ENCODE measurements at places on chromosomes 4 and X.

- no peak for DNase-seq
Measured at GRCh38 chr4:74640111-74640903, 154.0 kb downstream of the BTC start.

- DNase-seq, result peak; percentile 73
Measured at GRCh38 chr4:110196871-110197528, 1.4 kb downstream of the ELOVL6 start.

- DNase-seq, result no peak
Measured at GRCh38 chr4:169128902-169129301, 118.8 kb upstream of the CBR4 start.

- no peak for DNase-seq
Measured at GRCh38 chr4:140330311-140330900, 43.0 kb upstream of the SCOC start.

DNA sequence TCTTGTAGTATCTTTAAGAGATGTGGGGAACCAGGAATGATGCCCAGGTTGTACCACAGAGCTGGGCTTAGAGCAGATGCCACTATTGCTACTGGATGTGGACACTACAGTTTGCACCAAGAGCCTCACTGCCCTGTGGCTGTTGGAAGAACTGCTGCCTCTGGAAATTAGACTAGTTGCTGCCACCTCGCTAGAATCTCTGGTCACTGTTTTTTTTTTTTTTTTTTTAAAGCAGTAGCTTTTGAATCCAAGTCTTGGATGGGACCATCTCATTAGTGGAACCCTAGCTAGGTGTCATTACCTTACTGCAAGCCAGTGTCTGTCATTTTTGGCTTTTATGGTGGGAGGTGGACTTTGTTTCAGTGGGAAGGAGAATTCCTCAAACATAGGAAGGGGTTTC, 105.5 kb downstream of the ARHGAP10 start:
- no peak for DNase-seq

- DNase-seq, result no peak
Measured at GRCh38 chr4:98151145-98151924, 8.1 kb upstream of the STPG2 start.

DNA sequence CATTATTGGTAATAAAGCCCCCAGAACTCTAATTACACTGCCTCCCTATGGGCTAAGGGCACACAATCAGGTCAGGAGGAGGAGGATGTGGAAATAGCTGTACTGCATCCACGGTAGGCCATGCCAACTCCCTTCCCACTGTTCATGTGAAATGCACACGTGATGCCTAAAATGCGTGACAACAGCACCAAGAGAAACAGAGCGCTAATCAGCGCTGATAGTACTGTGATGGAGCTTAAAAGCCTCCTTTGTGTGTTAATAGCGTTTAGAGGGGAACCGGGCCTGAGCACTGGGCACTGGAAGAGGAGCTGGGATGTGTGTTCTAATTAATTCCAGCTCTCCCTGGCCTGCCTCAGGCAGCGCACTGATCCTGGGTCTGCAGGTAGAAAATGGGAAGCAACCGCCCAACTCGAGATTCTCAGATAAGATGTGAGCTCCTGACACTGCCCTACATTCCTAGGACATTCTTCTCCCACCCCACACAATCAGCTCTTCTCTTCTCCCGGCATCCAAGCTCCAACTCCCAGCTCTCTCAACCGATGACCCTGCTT, 12.9 kb downstream of the DCTD start:
- DNase-seq, result no peak

DNA sequence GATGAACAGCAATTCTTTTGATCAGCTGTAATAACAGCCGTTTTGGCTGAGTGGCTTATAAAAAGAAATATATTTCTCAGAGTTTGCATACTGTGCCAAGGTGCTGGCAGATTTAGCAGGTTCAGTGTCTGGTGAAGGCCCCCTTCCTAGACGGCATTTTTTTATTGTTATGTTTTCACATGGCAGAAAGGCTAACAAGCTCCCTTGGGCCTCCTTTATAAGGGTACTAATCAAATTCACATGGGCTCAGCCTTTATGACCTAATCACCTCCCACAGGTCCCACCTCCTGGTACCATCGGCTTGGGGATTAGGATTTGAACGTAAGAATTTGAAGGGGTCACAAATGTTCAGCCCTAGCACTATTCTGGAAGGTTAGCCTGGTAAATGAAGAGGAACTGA, 431.9 kb downstream of the SPOCK3 start:
- no peak for DNase-seq

- DNase-seq, result no peak
Measured at GRCh38 chrX:22397566-22397965, 124.9 kb downstream of the CBLL2 start.

- no peak for DNase-seq
Measured at GRCh38 chr4:52096048-52096447, 44.9 kb downstream of the SPATA18 start.

DNA sequence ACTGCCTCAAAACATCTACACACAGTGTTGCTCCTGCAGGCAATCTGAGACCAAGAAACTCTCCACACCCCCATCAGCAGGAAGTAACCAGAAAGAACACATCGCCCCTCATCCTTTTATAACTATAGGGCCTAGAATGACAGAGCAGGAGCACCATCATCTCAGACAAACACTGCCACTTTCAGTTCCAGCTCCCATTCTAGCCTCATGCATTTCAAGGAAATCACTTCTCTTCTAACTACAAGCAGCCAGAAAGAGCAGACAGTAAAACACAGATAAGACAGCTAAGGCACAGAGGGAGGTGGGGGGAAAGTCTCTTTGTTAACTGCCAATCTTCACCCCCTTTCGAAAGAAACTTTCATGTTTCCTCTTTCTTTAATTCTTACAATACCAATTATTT, 102.6 kb upstream of the TENT5D start:
- DNase-seq, result no peak

DNA sequence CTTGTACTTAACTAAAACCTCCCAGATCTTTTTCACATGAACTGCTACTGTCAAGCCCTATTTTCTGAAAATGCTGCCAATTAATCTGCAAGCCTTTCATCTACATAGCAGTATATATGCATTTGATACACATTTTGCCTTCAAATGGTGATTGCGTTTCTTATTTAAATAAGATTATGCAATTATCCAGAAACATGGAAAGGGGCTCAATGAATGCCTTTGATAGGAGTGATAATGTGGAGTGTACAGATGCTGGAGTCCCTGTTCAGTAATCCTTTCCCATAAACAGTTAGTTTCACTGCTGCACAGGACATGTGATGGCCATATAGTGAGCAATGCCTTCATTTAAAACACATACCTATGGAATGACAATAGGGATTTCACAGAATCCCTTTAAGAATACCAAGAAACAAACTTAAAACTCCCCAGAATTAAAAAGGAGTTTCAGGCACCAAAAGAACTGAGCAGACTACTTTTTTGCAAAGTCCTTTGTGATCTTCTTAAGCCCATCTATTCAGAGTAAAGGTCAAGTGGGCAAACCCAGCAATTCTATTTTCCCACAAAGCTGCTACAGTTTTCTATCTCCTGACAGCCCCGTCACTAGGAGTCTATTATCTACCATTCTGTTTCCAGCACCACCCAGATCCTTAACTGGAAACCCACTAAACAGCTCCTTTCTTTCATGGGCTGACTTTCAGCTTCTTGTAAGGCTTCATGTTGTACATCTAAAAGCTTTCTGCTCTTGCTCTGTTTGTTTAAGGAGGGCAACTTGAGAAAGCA, 120.3 kb downstream of the UNC5C start:
- no peak for DNase-seq

- DNase-seq, result no peak
Measured at GRCh38 chr4:56197387-56197786, 189.9 kb downstream of the AASDH start.

GRCh38 chr4:159110961-159111360, 8.1 kb downstream of the RAPGEF2 start:
- no peak for DNase-seq
